Vagina (tissue), 2 donors: ENCODE measurements at places on chromosomes 6 and 20.

- no peak for DNase-seq
These were observed 33.9 kb downstream of the JAG1 start for GRCh38 chr20:10639737-10640556.

DNA sequence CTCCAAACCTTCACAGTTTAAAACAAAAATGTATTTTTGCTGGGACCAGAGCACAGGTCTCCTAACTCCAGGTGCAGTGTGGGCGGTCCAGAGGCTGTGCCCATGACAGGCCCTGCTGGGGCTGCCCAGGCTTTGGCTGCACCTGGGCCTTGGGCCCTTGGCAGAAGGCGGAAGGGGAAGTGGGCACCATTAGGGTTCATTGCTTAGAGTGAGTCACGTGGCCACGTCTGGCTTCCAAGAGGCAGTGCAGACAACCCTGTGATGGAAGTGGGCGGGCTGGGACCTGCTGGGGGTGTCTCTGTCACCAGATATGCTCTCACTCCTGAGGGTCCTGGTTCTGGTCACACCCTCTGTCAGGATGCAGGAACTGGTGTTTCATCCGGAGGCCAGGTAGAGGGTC lies 302.2 kb downstream of the QKI start:
- DNase-seq = no peak

DNA sequence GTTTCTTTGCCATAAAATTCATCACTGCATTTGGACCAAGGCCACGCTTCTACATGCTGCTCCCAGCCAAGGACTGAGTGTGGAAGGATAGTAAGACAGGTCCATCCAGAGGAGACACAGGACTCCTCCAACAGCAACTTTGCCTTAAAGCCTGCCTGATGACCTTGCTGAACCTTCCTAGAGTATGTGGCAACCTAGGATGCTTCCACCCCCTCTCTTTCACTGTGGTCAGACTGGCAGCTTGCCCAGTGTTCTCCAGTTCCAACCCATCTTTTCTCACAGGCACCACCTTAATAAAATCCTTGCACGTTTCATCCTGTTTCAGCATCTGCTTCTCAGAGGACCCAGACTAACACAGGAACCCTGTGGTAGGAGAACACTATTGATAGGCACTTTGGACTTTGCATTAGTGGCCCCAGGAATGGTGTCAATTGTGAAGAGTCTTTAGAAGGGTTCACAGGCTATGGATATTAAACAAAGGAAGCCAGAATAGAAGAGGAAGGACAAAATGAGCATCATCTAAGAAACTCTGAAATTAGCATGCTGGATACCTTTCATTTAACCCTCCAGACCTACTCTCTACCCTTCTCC lies 2.4 kb upstream of the PKHD1 start:
- DNase-seq = no peak

DNA sequence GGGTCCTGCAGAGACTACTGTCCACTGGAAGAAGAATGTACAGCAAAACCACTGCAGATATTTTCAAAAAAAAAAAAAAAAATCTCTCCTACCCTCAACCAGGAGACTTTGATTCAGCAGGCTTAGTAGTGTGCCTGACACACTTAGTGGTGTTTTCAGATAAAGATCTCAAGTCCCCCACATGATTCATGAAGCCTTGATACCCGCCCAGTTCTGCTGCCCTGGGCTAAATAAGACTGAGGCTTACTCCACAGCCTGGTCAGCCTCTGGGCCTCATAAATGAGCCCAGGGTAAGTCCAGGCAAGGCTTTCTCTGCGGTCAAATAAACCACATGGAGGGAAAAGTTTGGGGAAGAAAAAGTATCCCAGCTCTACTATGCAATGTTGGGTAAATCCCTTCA lies 222.1 kb upstream of the ARID1B start:
- DNase-seq = no peak

DNA sequence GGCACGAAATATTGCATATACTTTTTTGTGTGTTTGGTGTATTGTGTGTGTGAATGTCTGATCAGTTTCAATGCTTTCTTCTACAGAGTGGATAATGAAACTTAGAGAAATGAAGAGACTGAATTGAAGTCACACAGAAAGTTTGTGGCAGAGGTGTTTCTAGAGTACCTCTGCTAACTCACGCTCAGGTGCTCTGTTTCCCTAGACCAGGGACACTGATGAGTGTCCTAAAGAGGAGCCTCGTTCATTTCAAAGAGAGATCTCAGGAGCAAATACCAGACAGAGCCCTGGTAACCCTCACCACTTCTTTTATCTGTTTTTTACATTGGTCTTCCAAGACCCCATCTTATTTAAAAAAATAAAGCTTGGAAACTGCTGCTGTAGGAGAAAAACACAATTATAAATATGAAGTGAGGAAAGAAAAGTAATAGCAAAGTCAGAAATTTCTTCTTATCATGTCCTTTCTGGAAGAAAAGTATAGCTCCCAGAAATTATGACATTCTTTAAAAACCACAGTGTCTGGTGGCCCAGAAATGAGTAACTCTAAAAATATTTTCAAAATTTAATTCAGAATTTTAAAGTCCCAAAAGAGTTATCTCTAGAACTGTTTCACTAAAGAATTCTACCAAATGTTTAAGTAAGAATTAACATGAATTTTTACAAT lies 720.6 kb downstream of the RFPL4B start:
- DNase-seq = no peak

DNA sequence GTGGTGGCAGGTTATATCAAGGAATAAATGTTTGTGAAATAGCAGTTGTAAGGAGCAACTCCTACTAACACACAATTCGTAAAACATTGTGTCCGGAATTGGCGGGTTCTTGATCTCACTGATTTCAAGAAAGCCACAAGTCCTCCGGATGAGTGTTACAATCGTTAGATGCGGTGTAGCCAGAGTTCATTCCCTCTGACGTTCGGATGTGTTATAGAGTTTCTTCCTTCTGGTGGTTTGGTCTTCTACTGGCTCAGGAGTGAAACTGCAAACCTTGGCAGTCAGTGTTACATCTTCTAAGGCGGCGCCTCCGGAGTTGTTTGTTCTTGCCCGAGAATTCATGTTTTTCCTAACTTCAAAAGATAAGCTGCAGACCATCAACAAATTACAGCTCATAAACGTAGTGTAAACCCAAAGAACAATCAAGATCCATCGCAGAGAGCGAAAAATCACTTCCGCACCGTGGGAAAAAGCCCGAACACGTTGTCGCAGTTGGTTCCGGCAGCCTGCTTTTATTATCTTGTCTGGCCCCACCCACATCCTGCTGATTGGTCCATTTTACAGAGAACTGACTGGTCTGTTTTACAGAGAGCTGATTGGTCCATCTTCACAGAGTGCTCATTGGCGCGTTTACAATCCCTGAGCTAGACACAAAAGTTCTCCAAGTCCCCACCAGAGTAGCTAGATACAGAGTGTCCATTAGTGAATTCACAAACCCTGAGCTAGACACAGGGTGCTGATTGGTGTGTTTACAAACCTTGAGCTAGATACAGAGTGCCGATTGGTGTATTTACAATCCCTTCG lies 58.2 kb downstream of the TRIM27 start:
- DNase-seq = no peak

DNA sequence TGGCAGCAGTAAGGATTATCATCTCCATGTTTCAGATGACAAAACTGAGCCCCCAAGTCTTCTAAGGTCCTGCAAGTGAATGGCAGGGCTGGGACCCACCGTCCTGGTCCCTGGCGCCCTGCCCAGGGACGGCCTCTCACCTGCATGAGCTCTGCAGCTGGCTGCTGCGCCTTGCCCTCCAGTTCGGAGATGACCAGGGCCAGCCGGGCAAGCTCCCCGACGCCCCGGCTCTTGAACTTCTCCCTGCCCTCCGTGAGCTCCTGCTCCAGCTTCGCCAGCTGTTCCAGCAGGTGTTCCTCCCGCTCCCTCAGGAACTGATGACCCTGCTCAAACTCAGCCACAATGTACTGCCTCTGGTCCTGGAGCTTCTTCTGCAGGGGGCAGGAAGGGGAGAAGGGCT lies 16.8 kb downstream of the TRIM26 start:
- no peak for DNase-seq

DNA sequence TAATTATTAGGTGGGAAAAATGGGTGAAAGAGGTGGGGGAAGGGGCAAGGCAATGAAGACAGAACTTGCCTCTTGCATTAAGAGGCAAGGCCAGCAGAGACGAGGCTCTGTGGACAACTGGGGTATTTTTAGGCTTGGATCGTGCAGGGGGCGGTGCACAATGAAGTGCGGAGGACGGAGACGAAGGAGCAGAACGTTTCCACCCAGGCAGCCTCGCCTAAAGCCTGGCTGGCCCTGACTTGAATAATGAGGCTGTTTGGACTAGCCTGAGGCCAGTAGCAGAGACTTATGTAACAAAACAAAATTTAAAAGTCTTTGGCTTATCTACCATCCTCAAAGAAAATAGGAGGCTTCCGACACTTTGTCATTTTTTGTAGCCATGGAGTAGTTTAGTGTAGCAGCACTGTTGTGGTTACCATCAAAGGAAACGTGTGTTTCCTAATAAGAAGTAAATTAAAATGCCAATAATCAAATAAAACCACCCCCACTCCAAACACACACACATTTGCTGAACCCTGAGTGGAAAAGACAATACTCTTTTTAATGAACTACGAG lies 370.0 kb upstream of the CNR1 start:
- peak; percentile 40 for DNase-seq

GRCh38 chr20:37804584-37805566 lies 98.1 kb upstream of the VSTM2L start:
- DNase-seq = no peak
